ENCODE measurements at places on chromosomes 1 and 21.

DNA sequence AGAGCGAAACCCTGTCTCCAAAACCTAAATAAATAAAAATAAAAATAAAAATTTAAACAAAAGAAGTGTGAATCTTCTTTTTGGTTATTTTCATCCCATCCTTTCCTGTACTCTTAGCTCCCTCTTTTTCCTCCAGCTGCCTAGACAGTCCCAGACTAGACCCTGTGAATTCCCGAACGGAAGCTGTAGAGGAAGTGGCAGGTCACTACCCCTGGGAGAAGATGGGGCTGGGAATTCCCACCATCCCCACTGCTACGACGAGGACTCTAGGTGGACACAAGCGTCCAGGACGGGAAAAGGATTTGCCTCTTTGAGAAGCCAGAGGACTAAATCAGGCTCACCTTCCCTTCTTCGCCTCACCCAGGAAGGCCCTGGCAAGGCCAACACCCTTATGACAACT, 12.6 kb downstream of the RHBDL2 start:
- DNase-seq = no peak

GRCh38 chr21:44063151-44063912, 43.9 kb upstream of the PWP2 start:
- no peak for DNase-seq

- no peak for DNase-seq
Observed at GRCh38 chr1:115182012-115182715, 92.9 kb upstream of the TSPAN2 start.

DNA sequence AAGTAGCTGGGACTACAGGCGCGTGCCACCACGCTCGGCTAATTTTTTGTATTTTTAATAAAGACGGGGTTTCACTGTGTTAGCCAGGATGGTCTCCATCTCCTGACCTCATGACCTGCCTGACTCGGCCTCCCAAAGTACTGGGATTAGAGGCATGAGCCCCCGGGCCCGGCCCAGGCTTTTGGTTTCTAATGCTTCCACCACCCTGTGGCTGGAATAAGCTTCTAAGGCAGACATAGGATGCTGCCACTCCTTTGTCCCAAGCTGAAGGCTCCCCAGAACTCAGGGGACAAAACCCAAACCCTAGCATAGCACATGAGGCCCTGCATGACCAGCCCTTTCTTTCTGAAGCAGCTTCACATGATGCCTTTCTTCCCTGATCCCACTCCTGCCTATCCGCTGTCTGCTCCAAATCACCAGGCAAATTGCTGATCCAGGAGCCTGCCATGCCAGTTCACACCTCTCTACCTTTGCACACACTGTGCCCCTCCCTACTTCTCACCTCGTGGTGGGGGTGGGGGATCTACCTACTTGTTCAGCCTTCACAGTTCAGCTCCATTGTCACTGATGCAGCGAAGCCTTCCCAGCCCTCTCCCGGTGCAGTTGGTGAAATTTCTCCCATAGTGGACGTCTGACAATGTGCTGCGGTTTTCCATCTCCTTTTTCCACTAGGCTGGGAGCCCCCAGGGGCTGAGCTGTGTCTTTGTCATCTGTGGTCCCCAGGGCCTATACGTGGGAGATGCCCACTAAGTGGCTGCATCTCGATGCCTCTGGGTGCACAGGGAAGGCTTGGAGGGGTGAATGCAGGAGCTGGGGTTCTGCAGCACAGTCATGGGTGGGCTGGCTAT, 6.9 kb downstream of the PTPRU start:
- no peak for DNase-seq

DNA sequence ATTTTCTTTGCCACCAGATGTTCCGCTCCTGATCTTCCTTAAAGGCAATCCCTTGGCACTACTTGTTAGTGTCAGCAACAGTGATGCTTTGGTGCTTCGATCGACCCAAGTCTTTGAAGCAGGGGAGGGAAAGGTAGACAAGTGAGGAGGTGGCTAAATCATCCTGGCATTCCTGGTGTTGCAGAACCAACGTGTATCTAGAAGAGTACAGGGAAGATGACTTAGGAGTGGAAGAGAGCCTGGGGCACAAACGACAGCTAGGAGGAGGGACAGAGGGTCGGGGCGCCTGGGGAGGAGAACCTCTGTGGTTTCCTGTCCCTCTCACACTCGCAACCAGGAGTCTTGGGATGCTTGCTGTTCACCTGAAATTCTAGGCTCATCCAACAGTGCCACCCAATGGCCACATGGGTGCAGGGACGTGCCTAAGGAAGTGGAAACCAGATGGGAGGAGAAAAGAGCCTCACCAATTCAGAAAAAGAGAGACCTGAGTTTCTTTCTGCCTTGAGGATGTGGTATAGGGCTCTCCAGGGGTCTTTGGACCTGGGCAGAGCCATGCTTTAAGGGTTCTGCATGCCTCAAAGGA, 9.5 kb upstream of the KCNA2 start:
- DNase-seq = peak; percentile 75

DNA sequence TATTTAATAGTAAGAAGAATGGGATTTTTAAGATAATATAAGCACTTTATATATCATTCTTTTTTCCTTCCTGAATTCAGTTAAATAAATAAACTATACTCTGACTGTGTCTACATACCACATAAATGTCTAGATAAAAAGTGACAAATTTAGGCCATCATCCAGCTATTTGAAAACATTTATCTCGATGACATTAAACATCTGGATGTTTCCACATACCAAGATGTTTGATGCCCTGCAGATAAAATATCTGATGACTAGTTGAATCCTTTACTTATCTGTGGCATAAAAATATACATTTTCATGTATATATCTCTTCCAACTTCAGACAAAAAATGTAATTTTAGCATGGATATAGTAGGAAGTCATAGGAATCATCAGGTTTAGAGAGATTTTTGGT, 348.3 kb downstream of the DPYD start:
- no peak for DNase-seq

DNA sequence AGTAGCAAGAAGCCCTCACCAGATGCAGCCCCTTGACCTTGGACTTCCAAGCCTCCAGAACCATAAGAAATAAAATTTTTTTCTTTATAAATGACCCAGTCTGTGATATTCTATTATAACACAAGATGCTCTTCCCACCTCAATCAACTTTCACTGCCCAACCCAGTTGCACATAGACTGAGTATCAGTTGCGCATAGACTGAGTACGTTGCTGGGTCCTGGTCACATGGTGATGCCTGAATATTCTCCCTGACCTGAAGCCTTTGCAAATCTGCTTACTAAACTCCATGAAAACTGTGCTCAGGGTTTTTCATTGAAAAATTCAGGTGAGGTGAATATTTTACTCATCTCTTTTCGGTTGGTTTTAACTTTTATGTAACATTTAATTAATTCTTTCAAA, 59.2 kb downstream of the ETS2 start:
- DNase-seq = no peak

DNA sequence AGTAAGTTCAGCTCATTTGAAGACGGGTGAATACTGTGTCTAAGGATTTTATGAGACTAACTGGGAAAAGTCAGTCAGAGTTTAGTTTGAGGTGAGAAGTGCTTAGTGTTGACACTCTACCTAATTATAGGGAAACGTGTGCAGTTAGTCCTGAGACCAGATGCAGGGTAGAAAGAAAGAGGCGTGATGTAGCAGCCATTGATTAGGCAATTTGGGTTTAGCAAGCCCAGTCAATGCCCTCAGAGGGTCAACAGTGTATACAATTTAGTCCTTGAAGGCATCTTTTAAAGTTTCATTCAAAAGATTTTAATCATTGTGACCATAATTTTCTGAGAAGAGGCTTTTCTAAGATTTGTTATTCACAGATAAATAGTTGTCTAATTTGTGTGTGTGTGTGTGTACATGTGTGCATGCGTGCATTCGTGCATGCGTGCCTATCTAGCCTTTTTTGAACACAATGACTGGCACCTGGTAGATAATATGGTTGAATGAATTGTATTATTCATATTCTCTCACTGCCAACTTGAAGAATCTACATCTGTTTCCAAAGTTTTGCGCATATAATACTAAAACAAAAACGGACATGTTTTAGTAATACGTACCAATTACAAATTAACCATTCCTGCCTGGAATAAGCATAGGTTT, 332.9 kb downstream of the SRGAP2C start:
- DNase-seq = no peak

DNA sequence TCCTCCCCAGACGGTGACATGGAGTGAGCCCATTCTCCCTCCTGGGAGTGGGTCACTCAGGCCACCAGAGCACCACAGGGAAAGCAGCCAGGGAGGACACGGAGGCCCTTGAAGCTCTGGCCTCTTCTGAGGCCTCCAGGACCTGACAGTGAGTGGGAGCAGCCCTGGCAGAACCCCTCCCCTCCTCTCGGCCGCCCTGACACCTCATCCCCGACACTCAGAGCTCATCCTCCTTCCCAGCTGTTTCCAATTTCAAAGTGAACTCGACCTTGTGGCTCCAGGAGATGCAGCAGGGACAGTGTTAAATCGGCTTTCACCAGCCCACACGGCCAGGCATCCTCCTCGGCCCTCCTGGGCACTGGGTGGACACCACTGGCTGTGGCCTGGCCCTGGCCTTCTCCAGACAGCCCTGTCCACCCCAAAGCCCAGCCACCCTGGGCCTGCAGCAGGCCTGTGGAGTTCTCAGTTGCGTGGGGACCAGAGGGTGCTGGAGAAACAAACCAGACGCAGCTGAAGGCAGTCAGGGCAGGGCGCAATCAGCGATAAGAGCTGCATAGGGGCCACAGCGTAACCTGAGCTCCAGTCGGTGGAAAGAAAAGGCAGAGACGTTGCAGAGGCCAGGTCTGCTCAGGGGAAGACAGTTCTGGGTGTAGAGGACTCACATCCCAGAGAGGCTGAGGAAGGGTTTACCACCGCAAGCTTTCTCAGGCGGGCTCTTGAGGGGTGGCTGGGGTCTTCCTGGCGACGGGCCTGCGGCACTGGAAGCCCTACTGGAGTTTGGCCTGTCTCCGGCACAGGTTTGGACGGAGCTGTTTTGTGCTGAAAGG, 27.1 kb downstream of the FTCD start:
- DNase-seq = no peak

DNA sequence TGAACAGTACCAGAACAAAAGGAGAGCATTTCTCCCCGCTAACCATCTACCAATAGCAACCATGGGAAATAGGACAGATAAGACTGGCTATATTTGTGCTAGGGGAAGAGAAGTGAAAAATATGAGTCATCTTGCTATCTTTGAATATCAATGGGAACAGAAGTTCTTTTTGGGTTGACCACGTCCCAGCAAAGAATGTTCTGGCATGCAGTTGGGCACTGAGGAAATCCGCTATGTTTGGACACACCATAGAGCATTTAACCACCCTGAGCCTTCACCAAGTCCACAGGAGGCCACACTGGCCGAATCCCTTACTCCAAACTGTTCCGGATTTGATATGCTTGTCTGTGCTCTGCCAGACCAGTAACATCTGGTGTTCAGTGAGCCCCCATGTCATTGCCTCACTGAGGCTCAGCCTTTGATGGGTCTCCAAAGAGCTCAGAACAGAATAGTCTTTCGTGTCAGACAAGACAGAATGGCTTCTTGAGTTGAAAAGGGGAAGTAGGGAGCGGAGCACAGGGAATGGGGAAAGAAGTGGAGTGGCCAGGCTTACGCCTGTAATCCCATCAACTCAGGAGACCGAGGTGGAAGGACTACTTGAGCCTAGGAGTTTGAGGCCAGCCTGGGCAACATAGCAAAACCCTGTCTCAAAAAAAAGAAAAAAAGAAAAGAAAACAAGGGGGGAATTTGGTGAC, 81.4 kb downstream of the SMYD2 start:
- DNase-seq = no peak

- no peak for DNase-seq
Observed at GRCh38 chr1:166980383-166980782, 5.0 kb upstream of the ILDR2 start.

DNA sequence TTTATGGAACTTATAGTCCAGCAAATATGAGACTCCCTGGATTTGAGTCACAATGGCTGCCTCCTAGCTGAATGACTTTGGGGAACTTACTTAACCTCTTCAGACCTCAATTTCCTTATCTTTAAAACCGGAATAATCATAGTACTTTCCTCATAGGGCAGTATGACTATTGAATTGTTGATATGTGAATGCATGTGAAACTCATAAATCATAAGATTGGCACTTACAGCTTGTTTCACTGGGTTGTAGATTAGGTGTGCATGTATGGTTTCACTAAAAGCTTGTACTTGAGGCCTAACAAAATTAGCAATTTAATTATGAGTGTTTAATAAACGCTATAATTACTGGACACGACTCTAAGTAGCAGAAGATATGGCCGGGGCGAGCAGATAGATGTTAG, 72.5 kb downstream of the ST6GALNAC5 start:
- DNase-seq = no peak

DNA sequence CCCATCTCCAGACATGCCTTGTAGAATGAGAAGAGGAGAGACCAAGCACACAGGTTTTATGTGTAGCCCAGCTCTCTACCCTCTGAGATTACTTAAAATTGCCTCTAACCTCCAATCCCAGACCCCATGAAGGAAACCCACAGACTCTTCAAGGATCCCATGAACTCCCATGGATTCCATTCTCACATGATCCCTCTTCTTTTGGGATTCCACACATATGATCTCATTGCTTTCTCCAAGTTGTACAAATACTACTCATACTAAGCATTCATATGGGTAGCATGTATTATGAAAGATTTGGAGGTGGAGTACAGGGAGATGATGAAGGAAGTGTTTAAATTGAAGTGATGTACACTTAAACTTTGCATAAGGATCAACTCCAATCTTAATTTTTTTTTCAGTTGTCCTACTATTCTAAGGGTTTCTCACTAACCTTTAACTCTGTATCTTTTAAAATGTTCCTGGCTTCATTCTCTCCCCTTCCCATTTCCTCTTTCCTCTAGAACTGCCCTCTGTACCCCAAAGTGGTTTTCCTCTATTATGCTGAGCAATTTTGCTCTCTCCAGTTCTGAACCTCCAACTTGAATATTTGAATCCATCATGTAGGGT, 41.6 kb downstream of the MFSD2A start:
- DNase-seq = no peak

DNA sequence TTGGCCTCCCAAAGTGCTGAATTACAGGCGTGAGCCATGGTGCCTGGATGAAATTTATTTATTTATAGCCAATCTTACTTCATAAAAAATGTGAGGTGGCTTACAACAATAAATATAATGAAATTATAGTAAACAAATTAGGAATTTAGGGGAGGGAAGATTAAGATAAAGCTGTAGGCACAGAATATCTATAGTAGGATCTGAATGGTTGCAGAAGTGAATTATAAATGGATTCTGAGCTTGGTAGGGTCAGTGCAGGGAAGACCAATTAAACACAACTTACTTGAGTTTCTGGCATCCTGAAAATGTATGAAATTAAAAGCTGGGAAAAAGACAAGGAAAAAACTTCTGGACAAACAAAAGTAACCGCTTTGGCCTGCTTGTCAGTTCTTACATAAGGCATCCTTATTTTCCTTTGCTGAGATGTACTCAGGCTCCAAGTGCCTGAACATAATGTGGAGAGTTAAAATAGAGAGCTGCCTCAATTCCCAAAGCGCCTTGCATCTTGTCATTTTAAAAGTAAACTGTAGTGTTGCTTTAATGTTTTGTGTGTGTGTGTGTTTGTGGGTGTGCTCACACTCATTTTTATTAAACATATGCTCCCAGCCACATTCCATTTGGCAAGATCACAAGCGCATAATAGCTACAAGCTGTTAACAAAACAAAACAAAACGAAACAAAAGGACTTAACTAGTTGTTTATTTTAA, 247.3 kb downstream of the S1PR1 start:
- DNase-seq = no peak

Measured in anterior cingulate cortex (tissue), 58 donors.